ENCODE measurements at places on chromosomes 1 and 21.

DNA sequence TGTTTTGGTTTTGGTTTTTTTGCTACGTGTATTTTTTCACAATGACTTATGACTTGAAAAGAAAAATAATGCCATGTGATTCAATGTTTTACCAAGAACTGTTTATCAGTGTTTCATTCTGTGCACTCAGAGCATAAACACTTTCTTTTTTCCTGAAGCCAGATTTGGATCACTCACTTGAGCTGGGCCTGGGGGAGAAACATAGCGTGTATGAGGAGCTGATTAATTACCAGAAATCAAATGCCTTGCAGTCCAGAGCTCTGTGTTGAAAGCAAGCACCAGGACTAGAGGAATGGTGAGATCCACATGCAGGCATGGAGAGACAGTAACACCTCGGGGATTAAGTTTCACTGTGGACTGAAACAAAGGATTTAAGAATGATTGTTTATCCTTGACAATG lies 642.1 kb upstream of the ADGRL2 start:
- DNase-seq, result no peak

- no peak for DNase-seq
Measured at GRCh38 chr1:78483903-78484302, 6.9 kb upstream of the PTGFR start.

DNA sequence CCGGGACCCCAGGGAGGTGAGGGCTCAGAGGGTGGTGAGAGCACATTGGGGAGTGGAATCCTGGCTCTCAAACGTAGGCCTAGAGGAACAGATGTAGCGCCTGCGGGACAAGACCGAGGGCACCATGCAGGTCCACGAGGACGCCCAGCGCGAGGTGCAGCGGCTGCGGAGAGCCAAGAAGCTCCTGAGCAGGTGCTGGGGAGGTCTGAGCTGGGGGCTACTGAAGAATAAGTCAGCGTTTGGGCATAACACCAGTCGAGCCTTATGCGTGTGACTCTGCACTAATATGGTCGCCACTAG lies 2.6 kb upstream of the NBPF3 start:
- DNase-seq, result no peak

GRCh38 chr1:111987502-111987901 lies 2.0 kb downstream of the KCND3 start:
- DNase-seq, result no peak

GRCh38 chr1:211705467-211706091 lies 30.2 kb upstream of the NEK2 start:
- no peak for DNase-seq

GRCh38 chr1:15620155-15620545 lies 2.9 kb downstream of the DDI2 start:
- no peak for DNase-seq

DNA sequence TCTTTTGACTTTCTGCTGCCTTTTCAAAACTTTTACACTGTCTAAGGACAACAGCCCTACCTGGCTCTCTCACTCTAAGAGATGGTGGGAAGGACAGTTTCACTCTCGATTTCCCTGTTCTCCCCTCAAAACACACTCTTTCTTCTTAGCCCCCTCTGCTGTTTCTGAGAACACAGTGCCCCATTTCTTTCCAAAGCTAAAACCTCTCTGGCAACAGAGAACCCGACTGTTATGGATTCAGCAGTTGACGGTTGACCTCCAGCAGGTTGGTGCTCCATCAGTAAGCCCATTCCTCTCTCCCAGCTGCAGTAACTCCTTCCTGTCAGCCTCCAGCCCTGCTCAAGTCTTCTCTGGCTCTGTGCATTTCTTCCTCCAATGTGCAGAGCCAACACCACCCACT lies 88.2 kb upstream of the ABCD3 start:
- no peak for DNase-seq

GRCh38 chr1:30906631-30907441 lies 1.7 kb downstream of the SDC3 start:
- no peak for DNase-seq

- no peak for DNase-seq
Measured at GRCh38 chr1:209727286-209727685, 22.6 kb downstream of the HSD11B1 start.

GRCh38 chr1:54857746-54858561 lies 29.0 kb downstream of the DHCR24 start:
- DNase-seq, result no peak

- no peak for DNase-seq
Measured at GRCh38 chr21:17526776-17527175, 13.9 kb downstream of the CXADR start.

DNA sequence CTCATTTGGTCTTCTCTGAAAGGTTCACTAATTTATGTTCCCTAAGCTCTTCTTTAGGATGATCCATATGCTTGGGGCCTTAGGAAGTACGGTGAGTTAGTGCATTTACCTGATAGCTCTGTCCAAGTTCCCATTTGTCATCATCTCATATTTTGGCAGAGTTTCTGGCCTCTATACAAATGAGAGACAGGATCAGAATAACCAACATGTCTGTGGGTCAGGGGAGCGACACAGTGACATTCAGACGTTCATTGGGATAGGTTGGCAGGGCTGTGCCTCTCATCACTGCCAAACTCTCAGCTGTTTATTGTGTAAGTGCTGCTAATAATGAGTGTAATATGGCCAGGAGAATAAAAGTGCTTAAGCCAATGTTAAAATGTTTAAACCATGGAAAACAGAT lies 561.1 kb upstream of the ZRANB2 start:
- DNase-seq, result no peak

- no peak for DNase-seq
Measured at GRCh38 chr21:29933088-29933487, 6.7 kb downstream of the GRIK1 start.

GRCh38 chr21:43800124-43800523 lies 10.7 kb downstream of the RRP1 start:
- DNase-seq, result no peak

- DNase-seq, result no peak
Measured at GRCh38 chr1:82154219-82154970, 353.7 kb downstream of the ADGRL2 start.

DNA sequence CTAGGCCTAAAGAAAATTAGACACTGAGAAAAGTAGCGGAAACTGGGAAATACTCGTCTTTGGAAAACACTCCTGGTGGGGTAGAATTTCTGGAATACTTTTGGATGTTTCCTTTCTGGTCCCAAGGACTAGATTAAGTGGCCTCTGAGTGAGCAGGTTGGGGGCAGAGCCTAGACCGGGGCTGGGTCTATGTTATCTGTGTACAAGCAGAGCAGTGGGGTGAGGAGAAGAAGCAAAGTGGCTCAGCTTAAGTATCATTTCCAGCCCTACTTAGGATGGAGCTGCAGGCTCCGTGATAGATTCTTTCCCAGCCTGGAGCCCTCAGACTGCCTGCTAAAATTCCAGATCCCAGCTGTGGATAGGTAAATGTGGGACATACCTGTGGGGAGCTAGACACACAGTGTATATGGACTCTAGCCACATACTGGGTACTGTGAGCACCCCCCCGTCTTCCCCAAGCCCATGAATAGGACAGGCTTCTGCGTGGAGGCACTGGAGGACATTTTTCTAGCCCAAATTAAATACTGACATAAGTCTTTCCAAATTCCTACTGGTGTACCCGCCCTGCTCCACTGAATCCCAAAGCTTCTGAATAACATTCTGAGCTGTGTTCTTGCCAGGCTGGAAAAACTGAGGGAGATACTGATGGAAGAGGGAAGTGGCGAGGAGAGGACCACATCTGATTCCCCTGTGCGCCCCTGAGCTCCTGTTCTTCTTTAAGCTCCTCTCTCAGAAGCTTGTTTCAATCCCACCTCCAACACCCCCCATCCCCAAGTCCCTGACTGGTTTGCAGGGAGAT lies 6.8 kb downstream of the FMOD start:
- DNase-seq, result no peak

GRCh38 chr1:221881805-221882581 lies 140.1 kb upstream of the DUSP10 start:
- no peak for DNase-seq

DNA sequence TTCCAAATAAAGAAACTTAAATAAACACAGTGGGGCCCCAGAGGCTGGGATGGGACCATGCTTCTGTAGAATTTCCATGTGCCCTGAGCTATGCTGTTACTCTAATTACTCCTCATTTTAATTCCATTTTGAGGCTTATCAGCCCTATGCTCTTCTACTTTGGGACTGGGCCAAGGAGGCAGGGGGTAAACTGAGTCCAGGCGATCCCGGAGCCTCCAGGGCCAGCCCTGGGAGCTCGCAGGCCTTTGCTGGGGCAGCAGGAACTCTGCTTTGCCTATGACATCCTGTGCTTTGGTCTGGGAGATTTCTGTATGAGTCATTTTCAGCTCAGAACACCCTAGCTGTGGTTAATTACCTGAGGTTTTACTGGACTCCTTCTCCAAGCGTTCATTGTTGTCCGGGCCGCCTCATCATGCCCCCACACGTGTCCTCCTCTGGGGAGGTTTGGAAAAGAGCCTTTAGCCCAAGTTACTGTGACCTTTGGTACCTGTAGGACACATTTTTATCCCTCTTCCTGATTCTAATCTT lies 95.7 kb downstream of the RHOU start:
- DNase-seq, result no peak

DNA sequence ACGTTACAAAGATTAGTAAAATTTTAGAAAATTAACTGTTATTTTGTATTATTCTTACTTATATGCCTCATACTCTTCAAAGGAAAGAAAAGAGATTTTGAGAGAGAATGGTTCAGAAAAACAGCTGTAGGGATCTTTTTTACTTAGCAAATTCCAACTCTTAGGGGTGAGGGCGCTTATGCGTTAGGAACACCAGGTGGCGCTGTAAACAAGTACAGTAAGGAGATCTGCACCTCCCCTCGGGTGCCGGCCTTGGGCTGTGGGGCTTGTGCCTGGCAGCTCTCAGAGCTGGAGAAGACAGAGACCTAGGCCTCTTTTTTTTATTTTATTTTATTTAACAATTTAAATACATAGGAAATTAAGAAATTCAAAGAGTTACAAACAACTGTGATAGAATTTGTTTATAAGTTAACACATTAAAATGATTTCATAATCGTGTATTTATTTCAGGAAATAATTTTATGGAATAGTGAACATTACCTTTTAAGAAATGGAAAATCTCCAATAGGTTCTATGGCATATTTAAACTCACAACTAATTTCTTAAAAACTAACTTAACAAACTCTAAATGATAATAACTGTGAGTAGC lies 32.6 kb downstream of the UTP25 start:
- DNase-seq, result peak; percentile 87

DNA sequence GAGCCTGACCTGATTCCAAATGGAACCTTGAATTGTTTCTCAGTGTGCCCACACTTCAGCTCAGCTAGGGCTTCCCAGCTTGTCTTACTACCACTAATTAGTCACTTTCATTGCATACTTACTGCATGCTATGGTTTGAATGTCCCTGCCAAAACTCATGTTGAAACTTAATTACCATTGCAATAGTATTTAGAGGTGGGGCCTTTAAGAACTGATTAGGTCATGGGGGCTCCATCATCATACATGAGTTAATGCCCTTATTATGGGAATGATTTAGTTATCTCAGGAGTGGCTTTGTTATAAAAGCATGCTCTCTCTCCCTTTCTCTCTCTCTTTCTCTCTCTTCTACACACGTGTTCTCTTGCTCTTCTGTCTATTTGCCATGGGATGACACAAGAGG lies 68.3 kb downstream of the NENF start:
- DNase-seq, result no peak

DNA sequence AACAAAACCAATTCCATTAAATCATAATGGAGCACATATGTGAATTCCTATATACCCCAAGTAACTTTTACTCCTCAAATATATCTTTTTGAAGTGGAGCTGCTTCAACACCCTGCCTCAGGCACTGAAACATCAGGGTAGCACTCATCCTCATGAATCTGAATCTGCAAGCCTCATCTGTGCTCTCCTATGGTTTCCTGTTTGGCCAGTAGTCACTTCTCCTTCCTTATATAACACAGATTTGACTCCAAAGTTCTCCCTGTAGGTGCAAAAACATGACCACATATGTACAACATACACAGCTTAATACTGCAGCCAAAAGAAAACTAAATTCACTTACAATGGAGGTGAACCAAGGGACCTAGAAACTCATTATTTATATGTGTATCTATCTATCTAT lies 7.2 kb downstream of the TRIT1 start:
- no peak for DNase-seq

- no peak for DNase-seq
Measured at GRCh38 chr1:66182026-66182425, 351.9 kb upstream of the SGIP1 start.

- peak; percentile 42 for DNase-seq
Measured at GRCh38 chr1:66271904-66272254, 262.1 kb upstream of the SGIP1 start.

GRCh38 chr1:64010316-64010715 lies 193.1 kb upstream of the UBE2U start:
- no peak for DNase-seq

GRCh38 chr1:228691926-228692325 lies 43.4 kb upstream of the RHOU start:
- DNase-seq, result peak; percentile 47

DNA sequence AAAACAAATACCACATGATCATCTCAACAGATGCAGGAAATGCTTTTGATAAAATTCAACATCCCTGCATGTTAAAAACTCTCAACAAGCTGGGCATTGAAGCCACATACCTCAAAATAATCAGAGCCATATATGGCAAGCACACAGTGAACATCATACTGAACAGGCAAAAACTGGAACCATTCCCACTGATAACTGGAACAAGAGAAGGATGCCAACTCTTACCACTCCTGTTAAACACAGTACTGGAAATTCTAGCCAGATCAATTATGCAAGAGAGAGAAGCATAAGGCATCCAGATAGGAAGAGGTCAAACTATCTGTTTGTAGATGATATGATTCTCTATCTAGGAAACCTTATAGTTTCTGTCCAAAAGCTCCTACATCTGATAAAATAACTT lies 91.6 kb downstream of the DNAH14 start:
- no peak for DNase-seq

DNA sequence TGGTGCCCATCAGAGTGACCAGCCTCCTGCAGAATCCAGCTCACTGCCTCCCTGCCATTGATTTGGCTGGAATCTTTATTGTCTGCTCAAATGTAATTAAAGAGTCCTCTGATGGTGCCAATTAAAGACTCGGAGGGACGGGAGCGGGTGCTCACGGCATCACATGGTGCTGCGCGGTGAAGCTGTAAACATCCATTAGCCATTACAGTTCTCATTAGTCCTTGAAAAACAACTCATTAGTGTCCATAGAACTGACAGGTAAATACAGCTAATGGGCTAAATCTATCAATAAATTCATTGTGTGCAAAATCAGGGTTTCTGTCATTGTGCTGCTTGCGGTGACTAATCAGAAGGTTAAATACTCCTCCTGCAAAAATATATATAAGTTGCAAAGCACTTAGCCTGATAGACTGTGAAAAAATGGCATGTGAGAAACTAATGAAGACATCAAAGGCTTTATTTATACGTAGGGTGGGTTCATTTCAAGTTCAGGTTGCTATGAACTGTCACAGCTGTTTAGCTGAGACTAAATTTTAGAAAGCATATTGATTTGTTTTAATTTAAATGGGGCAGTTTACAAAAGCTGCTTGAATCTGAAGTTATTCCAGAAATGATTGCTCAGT lies 289.8 kb upstream of the POU3F1 start:
- DNase-seq, result no peak

- no peak for DNase-seq
Measured at GRCh38 chr1:200899015-200899386, 4.3 kb downstream of the INAVA start.
